NCI-H146 (cell line): ENCODE measurements at places on chromosomes 11 and 22.
A peak's percentile ranks its signal among the peaks of the same experiment; 100 is the strongest.

DNA sequence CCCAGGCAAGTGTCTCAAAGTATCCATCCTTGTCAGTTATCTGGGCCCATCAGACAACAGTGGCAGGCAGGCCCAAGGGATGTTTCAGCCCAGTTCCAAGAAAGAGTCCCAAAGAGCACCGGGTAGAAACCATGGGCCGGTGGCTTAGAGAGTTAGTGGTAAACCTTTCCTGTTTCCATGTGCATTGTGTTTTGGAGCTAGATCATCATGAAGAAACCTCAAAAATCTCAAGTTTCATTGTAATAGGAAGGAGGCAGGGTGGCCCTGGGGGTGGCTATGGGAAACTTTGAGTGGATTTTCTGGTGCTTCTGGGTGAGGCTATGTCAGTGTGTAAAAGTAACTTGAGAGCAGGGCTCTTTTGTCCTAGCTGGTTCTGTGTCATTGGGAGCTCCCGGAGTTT lies 68.1 kb downstream of the UBASH3B start:
- no peak for DNase-seq

DNA sequence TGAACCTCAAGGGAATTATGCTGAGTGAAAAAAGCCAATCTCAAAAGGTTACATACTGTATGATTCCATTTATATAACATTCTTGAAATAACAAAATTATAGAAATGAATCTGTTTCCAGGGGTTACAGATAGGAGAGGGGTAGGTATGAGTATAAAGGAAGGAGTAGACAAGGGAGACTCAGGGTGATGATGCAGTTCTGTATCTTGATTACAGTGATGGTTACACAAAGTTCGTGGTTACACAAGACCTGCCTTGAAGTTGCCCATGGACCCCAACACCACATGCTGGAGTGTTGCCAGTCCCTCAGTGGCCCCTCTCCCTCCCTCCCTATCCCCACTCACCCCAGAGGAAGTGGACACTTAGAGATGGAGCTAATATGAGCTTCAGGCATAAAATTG lies 20.3 kb downstream of the STK33 start:
- DNase-seq = no peak

- DNase-seq = no peak
Measured at GRCh38 chr22:37157516-37158285, 8.0 kb upstream of the IL2RB start.

DNA sequence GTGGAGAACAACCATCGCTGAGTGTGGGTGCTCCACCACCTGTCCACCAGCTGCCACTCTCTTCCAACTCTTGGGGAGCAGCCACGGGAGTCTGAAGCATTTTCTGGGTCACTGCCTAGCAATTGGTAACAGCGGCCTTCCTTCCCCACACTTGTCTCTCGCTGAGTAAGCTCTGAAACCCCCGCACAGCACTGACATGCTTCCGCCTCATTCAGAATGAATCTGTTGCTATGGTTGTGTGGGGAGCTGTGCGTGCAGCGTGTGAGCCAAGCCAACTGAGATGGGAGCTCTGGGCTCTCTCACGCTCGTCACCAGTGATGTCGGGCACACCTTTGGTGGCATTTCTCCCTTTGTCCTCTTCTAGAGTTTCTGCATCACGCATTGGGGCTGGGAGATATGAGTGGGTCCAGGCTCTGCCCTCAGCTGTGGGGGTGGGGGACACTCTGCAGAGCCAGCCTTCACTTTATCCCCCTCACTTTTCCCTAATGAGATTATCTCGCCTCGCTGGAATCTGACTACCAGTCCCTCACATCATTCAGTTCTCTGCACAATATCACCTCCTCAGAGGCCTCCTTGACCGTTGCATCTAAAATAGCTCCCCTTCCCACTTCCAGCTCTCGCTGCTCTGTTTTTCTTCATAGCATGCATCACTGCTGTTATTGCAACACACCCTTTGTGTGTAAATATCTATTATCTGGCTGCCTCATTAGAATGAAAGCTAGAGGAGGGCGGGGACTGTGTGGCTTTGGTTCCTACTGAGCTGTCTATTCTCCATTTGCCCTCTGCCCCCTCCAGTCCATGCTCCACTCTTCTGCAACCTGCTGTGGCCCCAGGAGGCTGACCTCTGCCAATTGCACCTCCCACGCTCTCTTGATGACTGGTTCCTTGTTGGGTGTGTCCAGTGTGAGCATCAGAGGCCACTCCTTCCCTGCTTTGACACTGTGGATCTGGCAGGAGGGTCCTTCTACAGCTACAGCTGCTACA lies 569.9 kb upstream of the CADM1 start:
- peak; percentile 89 for DNase-seq

DNA sequence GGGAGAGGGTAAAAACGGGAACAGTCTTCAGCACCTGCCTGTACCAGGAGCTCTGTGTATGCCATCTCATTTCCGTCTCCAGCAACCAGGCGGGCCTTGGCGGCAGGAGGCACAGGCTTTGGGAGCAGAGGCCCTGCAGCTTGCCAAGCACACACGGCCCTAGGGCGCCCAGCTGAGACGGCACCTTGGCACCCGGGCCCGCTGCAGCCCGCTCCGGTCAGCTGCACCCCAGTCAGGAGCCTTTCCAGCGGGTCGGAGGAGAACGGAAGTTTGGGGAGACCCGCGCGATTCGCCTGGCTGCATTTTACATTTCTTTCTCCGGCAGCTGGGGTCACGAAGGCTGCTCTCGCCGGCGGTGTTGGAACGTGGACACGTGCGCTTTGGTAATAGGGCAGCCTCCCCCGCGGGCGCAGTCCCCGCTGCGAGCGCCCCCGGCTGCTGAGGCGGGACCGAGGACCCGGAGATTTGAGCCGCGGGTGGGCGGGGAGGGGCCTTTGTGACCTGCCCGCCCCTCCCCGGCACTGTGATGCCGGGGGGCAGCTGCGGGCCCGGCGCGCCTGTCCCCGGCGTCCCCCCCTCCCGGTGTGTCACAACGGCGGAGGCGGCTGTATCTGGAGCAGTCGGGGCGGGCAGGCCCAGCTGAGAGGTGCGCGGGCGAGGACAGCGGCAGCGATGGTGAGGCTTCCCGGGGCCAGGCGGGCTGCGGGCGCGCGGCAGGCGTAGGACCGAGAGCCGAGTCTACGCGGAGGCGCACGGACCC lies at the start of gene TUBA8:
TSS of gene TUBA8 (plus strand) at position 616 of the 760 bp plus-strand sequence. CDS start at position 673, 57 bp downstream.
- DNase-seq = peak; percentile 79

GRCh38 chr22:47512617-47513016 lies 750.2 kb downstream of the TBC1D22A start:
- no peak for DNase-seq

DNA sequence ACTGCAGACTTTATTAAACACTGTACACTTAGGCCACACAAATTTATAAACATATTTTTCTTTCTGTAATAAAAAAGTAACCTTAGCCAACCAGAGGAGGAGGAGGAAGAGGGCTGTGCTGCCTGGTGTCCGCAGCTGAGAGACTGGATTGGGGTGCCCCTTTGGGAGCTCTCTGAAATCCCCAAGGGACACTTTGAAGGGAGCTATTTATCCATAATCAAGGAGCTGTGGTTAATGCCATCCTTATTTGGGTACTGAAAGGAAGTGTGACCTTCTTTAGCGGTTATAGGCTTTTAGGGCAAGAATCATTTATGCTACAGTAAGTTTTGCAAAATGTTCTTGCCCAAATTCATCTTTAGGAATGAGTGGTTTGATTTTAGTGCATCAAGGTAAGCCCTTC lies 125.8 kb downstream of the RASSF10 start:
- DNase-seq = no peak

GRCh38 chr22:37551981-37552380 lies 8.3 kb upstream of the CDC42EP1 start:
- no peak for DNase-seq

DNA sequence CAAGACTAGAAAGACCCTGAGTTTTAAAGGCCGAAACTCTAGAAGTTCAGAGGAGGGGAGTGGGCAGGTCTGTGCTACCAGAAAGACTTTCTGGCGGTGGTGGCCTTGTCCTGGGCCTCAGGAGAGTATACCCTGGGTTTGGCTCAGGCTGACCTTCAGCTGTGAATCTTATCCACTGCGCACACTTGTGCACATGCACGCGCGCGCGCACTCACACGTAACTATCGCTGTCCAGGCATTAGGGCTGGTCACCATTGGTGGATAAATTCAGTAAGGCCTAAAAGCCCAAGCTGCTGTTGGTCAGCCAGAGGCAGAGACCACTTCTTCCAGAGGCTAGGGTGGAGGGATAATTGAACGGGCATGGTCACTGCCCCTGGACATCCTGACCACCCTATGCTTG lies 25.1 kb downstream of the ARHGEF17 start:
- no peak for DNase-seq

GRCh38 chr22:24201681-24202614 lies 20.7 kb downstream of the SUSD2 start:
- DNase-seq = no peak

GRCh38 chr11:28342716-28343115 lies 234.5 kb downstream of the METTL15 start:
- no peak for DNase-seq

DNA sequence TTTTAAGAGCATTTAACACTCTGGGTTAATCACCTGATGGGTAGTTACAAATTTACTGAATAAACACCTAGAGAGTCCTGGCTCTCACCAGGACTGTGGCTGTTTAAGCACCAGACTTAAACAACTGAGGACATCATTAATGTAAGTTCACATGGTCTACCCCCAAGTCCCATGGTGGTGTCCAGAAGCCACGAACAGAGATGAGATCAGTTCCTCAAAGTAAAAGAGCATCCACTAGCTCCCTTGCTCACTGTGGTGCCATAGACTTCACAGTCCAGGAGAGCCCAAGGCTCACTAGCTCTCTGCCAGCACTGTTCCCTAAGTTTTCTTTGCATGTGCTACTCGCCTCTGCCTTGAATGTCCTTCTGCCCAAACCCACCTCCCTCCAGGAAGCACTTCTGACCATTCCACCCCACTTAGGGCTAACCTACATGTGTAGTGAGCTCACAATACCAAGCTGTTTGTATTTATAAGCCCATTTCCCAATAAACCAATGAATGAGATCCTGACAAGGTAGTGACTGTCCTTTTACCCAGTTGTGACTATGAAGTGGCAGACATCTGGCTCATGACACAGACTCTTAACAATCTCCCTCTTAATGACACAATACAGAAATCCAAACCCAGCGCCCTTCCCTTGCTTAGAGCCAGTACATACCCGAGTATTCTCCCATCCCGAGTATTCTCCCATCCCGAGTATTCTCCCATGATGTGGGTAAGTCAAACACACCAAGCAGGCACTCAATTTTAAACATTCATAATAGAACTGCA lies 15.7 kb downstream of the NAP1L4 start:
- no peak for DNase-seq

- no peak for DNase-seq
Measured at GRCh38 chr11:109371444-109372176, 50.4 kb upstream of the C11orf87 start.

- no peak for DNase-seq
Measured at GRCh38 chr11:5198285-5198684, 2.2 kb downstream of the OR51V1 start.

DNA sequence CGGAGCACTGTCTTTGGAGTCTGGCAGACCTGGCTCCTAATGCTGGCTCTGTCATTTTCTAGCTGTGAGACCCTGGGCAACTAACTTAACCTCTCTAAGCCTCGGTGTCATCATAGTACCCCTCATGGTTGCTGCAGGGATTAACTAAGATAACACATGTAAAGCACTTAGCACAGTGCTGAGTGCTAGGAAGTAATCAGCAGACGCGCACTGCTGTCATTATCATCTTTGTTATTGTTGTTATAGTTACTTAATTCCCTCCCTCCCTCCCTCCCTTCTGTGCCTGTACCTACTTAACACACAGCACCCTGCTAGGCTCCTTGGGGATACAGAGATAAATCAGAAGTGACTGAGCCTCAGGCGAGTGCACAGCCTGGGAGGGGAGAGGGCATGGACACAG lies 104.7 kb upstream of the PITPNB start:
- DNase-seq = no peak

DNA sequence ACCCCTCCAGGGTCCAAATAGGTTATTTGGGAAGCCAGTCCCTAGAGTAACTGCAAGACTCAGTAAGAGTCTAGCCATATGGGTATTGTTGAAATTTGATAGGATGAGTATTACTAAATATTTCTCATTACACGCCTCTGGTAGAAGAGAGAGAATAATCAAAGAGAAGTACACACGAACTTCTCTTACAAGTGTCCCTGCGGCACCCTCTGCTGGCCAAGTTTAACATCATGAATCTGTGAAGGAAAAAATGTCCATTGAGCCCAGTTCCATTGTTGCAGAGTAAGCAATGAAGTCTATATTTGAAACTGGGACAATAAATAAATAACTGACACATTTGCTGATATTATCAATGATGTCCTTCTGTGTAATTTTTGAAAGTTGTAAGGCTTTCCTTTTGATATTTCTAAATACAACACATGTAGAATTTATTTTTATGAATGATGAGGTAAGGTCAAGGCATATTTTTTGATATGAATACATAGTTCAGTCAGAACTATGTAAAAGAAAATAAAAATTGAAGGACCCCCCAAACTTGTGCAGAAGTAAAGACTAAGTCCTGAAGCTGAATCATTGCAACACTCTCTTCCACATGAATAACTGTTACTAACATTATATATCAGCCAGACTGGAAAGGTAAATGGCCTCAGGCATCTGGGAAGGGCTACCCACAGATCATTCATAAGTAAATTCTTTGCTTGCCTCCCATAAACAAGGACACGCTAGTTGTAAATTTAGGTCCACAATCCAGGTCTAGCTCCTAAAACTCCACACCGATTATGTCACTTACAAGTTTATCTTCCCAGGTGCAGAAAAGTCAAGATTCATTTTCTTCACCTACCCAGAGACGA lies 10.0 kb downstream of the OR51L1 start:
- DNase-seq = peak; percentile 75

- DNase-seq = no peak
Measured at GRCh38 chr22:20455709-20456063, 18.1 kb upstream of the SCARF2 start.
